ENCODE measurements at places on chromosomes 11 and 22. TPM values are rescaled to one million over a fixed set of nuclear protein-coding genes. Genes with fewer than 3 reads are reported as not detected.

The DERL3 gene
- 0.22 TPM for total RNA-seq

The MS4A1 gene
- 0.17 TPM for total RNA-seq

The MTA2 gene
- 50.9 TPM for total RNA-seq

The OR2AG1 gene
- total RNA-seq = not detected

The SLC25A18 gene
- 18.4 TPM for total RNA-seq

The CD6 gene
- 4.0 TPM for total RNA-seq

The TAF10 gene
- total RNA-seq = 40.8 TPM

The MFNG gene
- 9.0 TPM for total RNA-seq

The PHOX2A gene
- not detected for total RNA-seq

The PRRG4 gene
- 2.2 TPM for total RNA-seq

The GGTLC3 gene
- not detected for total RNA-seq

The SLC22A25 gene
- not detected for total RNA-seq
